ENCODE measurements at places on chromosomes 1 and 21.

DNA sequence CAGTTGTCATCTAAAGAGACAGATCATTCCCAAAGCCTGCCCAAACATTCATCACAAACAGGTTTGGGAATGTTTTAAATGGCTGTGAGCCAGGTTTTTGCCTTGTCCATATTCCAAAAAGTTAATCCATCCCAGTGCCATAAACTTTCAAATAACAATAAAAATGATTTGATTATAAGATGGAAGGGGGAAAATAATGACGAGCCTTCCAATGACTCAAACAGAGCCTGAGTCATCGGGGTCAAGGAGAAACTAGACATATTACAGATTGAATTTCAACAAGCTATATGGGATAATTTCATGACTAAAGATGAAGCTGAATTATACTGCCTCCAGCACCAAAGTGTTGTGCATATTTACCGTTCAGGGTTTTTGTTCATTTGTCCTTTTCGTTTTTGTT lies 195.8 kb upstream of the PKN2 start:
- no peak for DNase-seq

- no peak for DNase-seq
These were observed 5.5 kb downstream of the SH2D2A start for GRCh38 chr1:156811168-156811567.

DNA sequence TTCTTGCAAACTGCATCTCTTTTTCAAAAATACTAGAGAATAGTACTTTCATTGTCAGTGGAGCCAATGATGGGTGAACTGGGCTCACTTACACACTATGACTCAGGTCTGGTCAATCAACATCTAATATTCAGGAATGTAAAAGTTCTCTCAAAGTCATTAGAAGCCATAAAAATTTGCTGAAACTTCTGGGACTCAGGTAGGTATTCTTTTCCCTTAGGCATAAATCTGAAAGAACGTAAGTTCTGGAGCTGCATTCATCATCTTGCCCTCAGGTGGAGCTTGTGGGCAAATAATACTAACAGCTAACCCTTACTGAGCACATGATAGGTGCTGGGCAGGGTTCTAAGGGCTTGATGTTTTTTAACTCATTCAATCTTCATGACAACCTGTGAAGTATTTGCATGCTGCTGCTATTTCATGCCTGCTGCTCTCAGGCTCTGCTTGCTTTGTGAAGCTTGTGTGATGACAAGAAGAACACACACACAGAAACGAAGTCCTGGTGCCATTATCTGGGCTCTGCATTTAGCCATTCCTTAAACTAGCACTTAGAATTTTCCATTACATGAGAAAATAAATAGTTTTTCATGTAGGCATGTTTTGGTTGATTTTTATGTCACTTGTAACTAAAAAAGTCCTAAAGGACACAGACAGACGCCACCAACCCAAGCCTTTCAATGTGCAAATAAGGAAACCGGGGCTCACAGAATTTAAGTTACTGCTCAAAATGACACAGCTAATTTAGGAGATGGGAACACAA lies 394.2 kb upstream of the LYPLAL1 start:
- no peak for DNase-seq

GRCh38 chr21:36381841-36382589 lies 3.2 kb upstream of the CHAF1B start:
- no peak for DNase-seq

Measured in breast epithelium (tissue), 4 donors.